NCI-H1694 treated with DMSO at 0.1 percent for 48 hours (cell line): ENCODE measurements at places on chromosomes 16 and 17.
A peak's percentile ranks its signal among the peaks of the same experiment; 100 is the strongest.

DNA sequence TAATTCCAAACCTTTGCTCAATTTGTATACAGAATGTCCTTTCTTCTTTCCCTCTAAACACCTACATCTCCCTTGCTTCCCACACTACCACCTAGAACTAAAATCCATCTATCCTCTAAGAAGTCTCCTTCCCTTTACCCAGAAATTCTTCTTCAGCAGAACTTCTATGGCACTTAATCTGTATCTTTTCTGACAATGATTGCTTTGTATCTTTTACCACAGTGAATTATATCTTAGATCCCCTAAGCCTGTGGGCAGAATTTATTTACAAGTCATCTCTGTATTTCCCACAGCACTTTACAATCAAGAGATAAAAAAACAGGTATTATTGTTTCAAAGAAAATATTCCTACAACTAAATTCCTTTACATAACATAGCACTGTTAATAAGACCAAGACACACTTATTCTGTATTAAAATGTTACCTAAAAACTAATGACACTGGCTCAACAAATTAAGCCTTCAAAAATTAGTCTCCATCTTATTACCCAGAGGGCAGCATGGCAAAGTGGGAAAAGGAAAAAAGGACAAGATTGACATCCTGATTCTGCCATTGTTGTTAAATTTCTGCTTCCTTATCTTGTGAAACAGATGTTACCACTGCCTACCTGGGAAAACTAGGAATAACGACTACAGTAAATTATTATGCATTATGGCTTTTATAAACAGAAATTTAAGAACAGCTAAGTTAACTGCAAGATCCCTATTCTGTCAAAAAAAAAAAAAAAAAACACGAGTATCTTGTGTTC lies 42.8 kb downstream of the KANSL1 start:
- no peak for DNase-seq

GRCh38 chr16:87303431-87303930 lies 13.7 kb downstream of the C16orf95 start:
- DNase-seq: no peak

DNA sequence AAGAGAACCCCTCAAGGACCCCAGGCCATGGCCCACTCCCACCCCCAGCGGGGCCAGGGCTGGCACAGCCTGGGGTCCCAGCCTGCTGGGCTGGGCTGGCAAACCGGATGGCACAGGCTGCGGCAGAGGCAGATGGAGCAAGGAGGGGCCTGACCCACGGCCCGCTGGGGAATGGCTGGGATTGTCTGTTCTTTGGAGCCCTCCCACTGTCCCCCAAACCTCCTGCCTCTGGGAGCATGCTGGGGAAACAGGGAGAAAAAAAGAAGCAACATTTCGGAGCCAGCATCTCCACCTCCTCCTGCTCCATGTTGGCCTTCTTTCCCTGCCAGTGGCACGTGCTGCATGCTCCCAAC lies 37.1 kb upstream of the LHX1 start:
- DNase-seq: peak; percentile 95

GRCh38 chr17:14058051-14058450 lies 11.3 kb upstream of the COX10 start:
- DNase-seq: no peak

- peak; percentile 52 for DNase-seq
Observed at GRCh38 chr17:39174920-39175694, 9.1 kb upstream of the ARL5C start.

GRCh38 chr17:78313735-78314648 lies 45.9 kb downstream of the SOCS3 start:
- peak; percentile 63 for DNase-seq

DNA sequence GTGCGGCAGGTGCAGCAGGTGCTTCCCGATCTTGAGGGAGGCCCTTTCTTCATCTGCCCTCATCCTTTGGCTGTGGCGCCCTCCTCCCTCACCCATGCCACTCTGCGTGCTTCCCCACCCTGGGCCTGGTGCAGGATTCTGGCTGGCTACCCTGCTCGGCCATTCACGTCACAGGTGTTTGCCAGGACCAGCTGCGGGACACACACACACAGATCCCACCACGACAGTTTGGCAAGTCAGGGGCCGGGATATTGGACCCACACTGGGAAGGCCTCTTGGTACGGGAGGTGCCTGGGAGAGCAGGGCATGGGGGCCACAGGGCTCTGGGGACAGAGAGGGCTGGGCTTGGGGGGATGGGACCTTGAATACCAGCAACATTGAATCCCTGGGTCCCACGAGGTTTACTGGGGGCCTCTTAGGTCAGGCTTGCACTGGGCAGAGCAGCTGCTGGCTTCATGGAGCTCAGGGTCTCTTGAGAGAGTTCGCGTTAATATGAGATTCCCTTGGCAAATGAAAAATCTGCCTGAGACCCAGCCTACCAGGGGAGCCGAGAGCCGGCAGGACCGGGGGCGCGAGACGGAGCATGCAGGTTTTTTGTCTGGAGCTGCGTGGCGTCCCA lies 15.1 kb downstream of the ADCY7 start:
- DNase-seq: no peak

DNA sequence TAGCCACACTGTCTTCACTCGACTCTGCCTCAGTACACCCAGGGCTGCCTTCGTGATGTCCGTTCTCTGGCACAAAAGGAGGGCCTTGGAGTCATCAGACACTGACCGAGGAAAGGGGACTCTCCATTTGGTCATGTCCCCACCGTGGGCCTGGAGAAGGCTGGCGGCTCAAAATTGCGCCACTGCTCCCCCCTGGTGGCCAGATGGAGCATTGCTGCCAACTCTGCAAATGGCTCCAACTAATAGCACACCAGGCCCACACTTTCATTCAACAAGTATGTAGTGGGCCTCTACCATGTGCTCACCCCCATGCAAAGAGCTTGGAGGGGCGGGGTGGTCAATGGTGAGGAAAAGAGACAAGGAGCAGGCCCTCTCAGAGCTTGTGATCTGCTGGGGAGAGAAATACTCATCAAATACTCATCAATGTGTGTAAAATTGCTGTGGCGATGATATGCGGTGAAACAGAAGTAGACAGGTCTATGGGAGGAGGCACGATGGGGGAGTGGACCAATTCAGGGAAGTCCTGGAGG lies 5.2 kb upstream of the GRIN2C start:
- peak; percentile 38 for DNase-seq

- no peak for DNase-seq
Observed at GRCh38 chr17:53316073-53316472, 506.7 kb upstream of the KIF2B start.

- peak; percentile 92 for DNase-seq
Observed at GRCh38 chr17:79678091-79678735, 52.5 kb upstream of the ENPP7 start.

GRCh38 chr16:89374393-89374960 lies 115.9 kb downstream of the ANKRD11 start:
- peak; percentile 6 for DNase-seq

- no peak for DNase-seq
Observed at GRCh38 chr16:28623172-28623711, 13.4 kb upstream of the SULT1A1 start.
